T-cell (primary cell): ENCODE measurements at places on chromosomes 11 and 22. TPM values are rescaled to one million over a fixed set of nuclear protein-coding genes. Genes with fewer than 3 reads are reported as not detected.

- no peak for DNase-seq
These were observed 632 bp upstream of the CCDC34 start for GRCh38 chr11:27363576-27364117.

GRCh38 chr11:61071208-61071681, 31.0 kb upstream of the CD5 start:
- DNase-seq, result peak; percentile 61

- no peak for DNase-seq
These were observed 133.3 kb downstream of the TBC1D22A start for GRCh38 chr22:46895753-46896152.

DNA sequence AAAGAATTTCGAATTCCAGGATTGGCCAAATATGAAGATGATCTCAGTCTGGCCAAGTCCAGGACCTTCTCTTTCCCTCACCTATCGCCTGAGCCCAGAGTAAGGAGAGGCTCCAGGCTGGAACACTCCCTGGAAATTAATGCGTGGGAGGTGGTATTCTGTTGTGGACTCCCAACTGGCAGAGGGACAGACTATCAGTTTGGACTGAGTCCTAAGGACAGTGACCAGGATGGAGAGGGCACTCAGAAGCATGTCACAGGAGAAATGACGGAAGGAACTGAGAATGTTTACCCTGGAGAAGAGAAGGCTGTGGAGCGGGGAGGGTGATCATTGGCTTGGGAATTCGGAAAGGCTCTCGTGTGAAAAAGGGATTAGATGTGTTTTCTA, 84.4 kb downstream of the RPL27A start:
- DNase-seq, result no peak

DNA sequence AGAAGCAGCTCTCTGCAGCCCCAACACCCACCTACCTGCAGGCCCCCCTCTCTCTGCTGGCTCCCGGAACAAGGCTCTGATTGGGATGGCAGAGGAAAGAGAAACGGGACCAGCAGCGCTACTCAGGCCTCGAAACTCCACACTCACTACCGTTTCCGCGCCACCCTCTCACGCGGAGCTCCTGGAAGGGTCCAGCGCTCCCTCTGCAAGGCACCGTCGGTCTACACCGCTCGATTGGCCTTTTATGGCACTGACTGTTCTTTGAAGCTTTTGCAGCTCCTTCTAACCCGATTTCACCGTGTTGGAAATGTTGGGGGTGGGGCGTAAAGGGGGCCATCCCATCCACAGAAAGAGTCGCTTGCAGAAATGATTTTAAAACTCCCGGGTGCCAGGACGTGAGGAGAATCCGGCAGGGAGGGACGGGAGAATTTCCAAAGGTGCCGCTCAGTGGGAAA, 323 bp upstream of the PANX1 start:
- no peak for DNase-seq

- DNase-seq, result no peak
These were observed 91.2 kb downstream of the RPS6KA4 start for GRCh38 chr11:64450168-64450560.

DNA sequence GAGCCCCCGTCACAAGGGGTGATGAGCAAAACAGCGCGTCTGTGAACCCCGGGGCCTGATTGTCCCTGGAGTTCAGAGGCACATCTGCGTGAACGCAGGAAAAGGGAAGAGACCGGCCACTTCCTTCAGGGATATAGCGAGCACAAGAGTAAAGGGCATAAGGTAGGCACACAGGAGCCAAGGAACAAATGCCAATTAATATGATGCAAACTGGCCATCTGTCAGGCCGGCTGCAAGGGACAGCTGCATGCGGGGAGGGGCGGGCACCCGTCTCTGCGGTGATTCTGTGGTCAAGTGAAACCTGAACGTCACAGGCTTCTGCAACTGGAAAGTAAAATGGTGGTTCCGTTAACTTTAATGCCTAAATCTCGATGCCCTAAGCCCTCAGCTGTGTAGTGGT, 64.7 kb downstream of the TRIM29 start:
- no peak for DNase-seq

GRCh38 chr22:27804470-27805297, 3.1 kb upstream of the MN1 start:
- DNase-seq, result peak; percentile 39

DNA sequence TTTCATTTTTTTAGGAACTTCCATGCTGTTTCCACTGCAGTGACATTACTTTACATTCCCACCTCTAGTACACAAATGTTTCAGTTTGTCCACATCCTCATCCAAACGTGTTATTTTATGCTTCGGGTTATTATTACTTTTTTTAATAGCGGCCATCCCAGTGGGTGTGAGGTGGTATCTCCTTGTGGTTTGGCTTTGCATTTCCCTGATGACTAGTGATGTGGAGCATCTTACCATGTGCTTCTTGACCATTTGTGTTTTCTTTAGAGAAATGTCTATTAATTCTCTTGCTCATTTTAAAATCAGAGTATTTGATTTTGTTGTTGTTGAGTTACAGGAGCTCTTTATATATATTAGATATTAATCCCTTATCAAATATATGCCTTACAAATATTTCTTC, 70.3 kb upstream of the ANO1 start:
- no peak for DNase-seq

GRCh38 chr11:60810569-60810968, 25.4 kb downstream of the MS4A10 start:
- no peak for DNase-seq

GRCh38 chr11:112558691-112559090, 298.0 kb upstream of the PLET1 start:
- no peak for DNase-seq

- DNase-seq, result no peak
These were observed 21.7 kb downstream of the RASSF10 start for GRCh38 chr11:13030857-13031256.

GRCh38 chr11:85307366-85307765, 319.8 kb downstream of the DLG2 start:
- no peak for DNase-seq

DNA sequence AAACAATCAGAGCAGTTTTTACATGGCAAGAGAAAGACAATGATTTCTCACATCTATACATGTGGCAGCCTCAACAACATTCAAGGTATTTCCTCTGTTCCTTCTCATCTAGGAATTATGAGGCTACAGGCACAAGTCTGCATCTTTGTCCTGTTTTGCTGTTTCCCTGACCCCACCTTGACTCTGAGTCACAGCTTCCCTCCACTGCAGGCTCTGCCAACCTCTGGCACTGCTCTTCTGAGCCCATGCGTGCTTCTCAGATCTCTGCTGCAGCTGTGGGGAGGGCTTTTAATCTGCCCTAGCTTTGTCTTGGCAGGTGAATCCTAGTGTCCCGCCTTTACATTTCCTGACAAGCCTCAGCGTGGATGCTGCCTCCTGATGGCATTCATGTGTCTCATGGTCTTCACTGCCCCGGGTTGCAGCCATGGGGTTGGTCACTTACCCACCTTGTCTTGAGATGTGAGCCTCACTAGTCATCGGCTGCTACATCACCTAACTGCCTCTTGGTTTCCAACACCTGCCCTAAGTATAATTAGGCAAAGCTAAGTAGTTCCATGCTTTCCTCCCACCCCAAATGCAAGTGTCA, 578.5 kb downstream of the TBC1D22A start:
- DNase-seq, result no peak

DNA sequence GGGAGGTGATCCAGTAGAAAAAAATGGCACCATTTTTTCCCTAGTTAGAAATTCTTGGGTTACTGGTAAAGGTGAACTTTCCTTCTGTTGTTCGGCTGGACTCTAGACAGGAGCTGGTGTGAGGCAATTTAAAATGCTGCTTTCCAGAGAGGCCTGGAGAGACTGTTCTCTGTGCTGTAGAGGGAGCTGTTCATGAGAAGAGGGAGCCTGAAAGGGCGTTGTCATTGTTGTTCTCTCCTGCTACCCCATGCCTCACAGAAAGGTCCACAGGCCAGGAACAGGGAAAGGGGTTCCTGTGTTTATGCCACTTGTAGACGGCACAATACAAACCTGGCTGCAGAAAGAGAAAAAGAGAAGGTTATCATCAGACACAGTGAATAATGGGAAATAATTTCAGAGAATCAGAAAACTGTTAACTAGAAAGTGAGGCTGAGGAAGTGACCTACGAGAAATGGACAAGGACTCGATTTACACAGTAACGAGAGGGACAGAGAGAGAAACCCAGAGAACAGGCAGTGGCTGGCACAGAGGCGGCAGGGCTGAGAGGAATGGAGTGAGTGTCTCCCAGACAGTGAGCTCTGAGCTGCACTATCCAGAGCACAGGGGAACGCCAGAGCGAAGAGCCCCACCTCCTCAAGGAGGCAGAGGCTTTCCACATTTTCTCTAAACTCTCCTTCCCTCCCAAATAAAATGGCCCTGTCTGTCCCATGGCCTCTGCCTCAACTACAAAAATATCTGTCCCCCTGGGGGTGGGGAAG, 109.2 kb downstream of the RRM1 start:
- DNase-seq, result no peak

- DNase-seq, result no peak
These were observed 7.3 kb upstream of the PDE2A start for GRCh38 chr11:72681226-72682153.

DNA sequence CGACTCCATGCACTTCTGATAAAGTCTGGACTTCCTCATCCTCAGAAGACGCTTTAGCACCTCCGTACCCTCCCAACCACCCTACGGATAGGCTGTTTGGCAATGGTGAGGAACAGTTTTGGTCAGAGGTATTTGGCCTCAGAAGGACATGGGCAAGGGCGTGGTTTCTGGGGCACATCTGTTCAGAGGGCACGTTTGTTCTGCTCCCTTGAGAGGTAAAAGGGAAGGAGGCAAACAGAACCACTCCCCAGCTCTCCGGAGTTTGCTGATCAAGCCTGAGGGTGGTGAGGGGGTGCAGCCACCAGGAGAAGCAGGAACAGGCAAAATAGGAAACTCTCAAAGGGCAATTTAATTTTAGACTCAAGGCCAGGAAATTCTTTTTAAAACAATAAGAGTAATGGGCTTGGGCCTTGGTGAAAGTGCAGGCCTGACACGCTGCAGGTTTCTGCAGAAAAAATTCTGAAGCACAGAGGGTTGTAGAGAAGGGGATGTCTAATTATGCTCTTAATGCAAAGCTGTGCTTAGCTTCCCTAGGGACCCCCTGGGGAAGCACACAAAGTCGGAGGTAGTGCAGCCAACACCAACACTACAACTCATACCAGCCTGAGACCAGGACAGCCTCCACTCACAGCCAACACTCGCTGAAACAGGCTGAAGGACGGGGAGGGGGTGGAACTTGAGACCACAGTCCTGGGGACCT, 23.3 kb downstream of the ETS1 start:
- no peak for DNase-seq

GRCh38 chr11:46978005-46978491, 41.5 kb downstream of the CSTPP1 start:
- DNase-seq, result no peak

DNA sequence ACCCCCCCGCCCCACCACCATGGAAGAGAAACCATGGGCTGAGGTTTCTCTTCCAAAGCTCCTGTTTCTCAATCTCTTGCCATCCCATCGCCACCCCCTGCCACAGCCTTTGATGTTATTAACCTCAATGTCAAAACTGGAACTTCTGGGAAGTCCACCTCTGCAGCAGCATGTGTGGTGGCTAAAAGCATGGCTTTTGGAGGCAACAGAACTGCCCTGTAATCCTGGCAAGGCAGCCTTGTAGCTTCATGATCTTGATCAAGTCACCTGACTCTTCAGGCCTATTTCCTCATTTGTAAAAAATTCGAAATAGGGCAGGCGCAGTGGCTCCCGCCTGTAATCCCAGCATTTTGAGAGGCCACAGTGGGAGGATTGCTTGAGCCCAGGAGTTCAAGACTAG, 3.5 kb upstream of the COX8A start:
- no peak for DNase-seq

DNA sequence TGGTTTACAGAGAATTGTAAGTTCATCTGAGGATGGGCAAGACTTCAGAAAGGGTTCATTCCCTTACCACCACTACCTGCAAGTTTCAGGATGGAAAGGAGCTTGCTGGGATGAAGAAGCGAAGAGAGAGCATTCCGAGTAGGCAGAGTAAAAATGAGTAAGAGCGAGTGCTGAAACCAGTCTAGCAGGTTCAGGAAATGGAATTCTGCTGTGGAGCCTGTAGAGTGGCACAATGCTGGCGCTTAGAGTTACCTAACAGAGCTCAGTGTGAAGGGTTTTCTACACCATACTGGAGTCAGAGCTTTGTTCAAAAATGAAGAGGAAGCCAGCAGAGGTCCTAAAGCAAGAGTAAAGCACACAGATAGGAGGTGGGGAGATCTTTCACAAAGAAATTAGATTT, 179.2 kb upstream of the ZC3H12C start:
- DNase-seq, result no peak

GRCh38 chr11:34425867-34426266, 12.9 kb upstream of the CAT start:
- no peak for DNase-seq

DNA sequence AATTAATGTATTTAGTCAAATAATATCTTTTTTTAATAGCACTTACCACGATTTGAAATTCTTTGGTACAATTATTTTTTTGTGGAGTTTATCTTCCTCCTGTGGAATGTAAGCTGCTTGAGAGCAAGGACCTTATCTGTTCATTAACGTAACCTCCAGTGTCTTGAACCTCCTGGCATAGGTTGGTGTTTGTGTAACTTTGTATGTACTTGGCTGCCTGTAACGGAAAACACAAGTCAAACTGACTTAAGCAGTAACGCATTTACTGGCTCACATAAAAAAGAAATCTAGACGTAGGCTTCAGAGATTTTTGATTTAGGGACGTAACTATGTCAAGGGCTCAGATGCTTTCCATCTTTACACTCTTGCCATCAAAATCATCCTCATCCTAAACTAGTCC, 56.1 kb downstream of the ARHGEF12 start:
- no peak for DNase-seq

GRCh38 chr11:3641701-3642070, at the start of gene ART5:
Gene ART5, minus strand, starts transcription at chr11:3641992. Its CDS starts 130 bp downstream, at chr11:3641862.
- no peak for DNase-seq

DNA sequence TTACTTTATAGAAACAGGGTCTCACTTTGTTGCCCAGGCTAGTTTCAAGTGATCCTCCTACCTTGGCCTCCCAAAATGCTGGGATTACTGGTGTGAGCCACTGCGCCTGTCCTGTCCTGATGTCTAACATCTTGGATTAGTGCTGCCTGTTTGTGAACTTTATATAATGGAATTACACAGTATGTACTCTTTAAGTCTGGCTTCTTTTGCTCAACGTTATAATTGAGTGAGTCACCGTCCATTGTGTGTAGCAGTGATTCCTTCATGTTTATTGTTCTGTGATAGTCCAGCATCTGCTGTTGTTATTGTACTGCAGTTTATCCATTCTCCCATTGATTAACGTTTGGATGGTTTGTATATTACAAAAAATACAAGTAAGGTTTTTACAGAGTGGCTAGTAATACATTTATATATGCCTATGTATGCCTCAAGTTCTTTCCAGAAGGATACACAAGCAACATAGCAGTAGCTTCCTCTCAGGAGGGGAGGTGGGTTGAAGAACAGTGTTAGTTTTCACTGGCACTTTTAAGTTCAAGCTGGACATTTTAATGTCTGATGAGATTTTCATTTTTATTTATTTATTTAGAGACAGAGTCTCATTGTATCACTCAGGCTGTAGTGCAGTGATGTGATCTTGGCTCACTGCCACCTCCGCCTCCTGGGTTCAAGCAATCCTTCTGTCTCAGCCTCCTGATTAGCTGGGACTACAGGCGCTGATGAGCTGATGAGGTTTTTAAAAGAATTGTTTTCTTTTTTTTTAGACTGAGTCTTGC, 25.2 kb upstream of the MICALL1 start:
- DNase-seq, result no peak

The JAM3 gene
- 10.7 TPM for total RNA-seq

The OR5D18 gene
- total RNA-seq, result not detected

The PATE4 gene
- not detected for total RNA-seq

The SLC35C1 gene
- 23.9 TPM for total RNA-seq

The GALNT18 gene
- total RNA-seq, result not detected

The TRPM5 gene
- total RNA-seq, result 0.22 TPM

The DNAJB7 gene
- total RNA-seq, result not detected
